DMS 273 treated with DMSO at 0.1 percent for 48 hours (cell line): ENCODE measurements at places on chromosomes 1 and 21.
A peak's percentile ranks its signal among the peaks of the same experiment; 100 is the strongest.

- DNase-seq = no peak
Observed at GRCh38 chr21:45285266-45285931, 2.3 kb downstream of the POFUT2 start.

DNA sequence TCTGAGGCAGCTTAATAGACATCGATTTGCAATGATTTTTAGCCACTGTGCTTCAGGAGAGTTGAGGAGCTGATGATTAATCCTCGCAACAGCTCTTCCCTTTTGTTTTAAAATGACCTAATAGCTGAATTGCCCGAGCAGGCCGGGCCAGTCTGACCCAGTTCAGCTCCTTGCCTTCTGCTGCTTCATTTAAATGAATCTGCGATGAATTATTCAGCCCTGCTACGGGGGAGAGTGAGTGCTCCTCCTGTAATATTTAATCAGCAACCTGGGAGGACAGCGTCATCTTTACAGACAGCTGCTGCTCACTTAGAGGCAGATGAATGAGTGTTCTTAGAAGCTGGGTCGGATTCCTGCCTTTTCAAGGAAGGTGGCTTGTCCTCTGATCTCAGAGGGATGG is 325.1 kb downstream of the CAMTA1 start:
- no peak for DNase-seq

GRCh38 chr1:42013881-42014470 is 95.3 kb upstream of the HIVEP3 start:
- no peak for DNase-seq

GRCh38 chr21:33561373-33561772 is 18.5 kb downstream of the SON start:
- DNase-seq = no peak

DNA sequence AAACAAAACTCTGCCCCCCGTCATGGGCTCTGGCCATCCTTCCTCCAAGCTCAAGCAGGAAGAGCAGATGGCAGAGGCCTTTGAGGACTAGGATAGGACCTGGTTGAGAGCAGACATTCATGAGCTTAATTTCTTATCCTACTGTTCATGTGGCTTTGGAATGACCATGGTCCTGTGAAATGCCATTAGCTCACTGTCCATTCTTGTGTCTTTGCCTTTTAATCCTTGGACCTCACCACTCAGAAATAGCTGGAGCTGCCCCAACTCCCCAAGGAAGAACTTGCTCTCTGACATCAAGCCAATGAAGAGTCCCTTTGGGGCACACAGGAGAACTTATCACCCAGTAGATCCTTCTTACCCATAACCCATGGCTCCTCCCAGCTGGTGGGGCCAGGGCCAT is 11.6 kb upstream of the FAM20B start:
- DNase-seq = no peak

DNA sequence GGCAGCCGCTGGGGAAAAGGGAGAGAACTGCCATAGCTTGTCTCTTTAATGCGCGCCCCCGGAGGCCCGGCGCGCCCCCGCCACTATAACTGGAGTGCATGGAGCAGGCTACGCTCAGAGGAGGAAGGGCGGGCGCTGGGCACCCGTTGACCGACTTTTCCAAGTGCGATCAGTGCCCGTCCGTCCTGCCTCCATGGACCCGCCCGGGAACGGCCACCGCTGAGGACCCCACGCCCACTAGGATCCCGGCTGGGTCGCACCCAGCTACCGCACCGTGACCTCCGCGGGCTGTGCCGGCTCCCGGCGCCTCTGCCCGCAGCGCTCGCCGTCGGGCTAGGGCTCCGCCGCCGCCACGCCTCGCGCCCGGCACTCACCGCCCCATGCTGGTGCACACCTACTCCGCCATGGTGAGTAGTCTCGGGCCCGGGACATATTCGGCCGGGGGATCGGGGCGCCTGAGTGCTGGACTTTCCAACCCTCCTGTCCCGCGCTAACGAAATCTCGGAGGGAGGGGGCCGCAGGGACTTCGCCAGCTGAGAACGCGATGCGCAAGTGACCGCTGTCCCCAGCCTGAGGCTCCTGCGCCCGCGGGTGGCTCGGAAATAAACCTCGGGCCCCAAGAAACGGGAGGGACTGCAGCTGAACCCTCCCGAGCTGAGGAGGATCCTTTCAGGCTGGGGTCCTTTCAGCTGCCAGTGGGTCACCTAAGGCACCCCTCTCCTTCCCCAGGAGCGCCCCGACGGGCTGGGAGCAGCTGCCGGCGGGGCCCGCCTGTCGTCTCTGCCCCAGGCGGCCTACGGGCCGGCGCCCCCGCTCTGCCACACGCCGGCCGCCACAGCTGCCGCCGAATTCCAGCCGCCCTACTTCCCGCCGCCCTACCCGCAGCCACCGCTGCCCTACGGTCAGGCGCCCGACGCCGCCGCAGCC is at the start of gene TFAP2E:
TFAP2E (plus strand) TSS at position 117 of the 927 bp plus-strand sequence; CDS start at position 381, 264 bp downstream.
- DNase-seq = no peak

GRCh38 chr1:84643183-84643582 is 47.1 kb downstream of the SSX2IP start:
- peak; percentile 72 for DNase-seq

DNA sequence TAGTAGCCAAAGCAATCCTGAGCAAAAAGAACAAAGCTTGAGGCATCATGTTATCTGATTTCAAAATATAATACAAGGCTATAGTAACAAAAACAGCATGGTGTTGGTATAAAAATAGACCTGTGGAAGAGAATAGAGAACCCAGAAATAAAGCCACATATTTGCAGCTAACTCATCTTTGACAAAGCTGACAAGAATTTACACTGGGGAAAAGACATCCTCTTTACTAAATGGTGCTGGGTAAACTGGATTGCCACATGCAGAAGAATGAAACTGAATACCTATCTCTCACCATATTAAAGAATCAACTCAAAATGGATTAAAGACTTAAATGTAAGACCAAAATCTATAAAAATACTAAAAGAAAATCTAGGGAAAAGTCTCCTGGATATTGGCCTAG is 59.5 kb upstream of the CD55 start:
- DNase-seq = no peak

GRCh38 chr1:55131801-55132200 is 83.4 kb downstream of the USP24 start:
- no peak for DNase-seq

DNA sequence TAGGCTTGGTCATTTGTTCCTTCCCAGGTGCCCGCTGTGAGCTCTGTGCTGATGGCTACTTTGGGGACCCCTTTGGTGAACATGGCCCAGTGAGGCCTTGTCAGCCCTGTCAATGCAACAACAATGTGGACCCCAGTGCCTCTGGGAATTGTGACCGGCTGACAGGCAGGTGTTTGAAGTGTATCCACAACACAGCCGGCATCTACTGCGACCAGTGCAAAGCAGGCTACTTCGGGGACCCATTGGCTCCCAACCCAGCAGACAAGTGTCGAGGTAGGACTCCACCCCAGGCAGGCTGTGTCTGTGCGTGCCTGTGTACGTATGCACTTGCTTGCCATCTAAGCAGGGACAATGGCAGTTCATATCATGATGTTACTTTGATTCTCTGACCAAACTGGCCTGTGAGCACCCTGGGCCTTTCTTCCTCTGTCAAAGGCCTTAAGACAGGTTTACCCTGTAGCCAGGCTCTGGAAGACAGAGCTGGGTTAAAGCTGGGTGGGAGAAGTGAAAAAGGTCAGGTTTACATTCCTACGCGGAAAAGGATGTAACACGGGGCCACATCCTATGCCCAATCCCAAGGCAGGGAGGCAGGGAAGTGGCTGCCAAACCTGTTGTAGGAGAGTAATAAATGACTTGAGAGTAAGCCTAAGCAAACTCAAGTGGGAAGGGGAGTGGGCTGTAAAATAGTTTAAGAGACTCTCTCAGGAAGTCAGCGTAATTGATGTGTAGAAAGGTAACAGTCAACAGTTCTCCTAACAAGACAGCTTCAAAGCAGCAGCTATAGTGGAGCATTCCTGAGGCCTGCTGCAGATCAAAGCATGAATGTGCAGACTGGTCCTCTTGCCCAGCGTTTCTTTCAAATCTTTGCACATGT is 42.5 kb downstream of the LAMC2 start:
- DNase-seq = no peak
